ENCODE measurements at places on chromosomes 2 and 18. TPM values are rescaled to one million over a fixed set of nuclear protein-coding genes. Genes with fewer than 3 reads are reported as not detected.

The UCN gene
- polyA plus RNA-seq: 0.65 TPM

The CHRND gene
- 0.96 TPM for polyA plus RNA-seq

The EGR4 gene
- not detected for polyA plus RNA-seq

- no peak for DNase-seq
Observed at GRCh38 chr2:227783404-227784138, 30.1 kb upstream of the CCL20 start.

- DNase-seq: no peak
Observed at GRCh38 chr18:75280427-75281280, 70.1 kb downstream of the TSHZ1 start.
